Mesenchymal stem cell (in vitro differentiated cells and primary cell): ENCODE measurements at places on chromosomes 7 and 10.
A peak's percentile ranks its signal among the peaks of the same experiment; 100 is the strongest.

- no peak for DNase-seq
These were observed 30.5 kb downstream of the TACC2 start for GRCh38 chr10:122019414-122019975.

GRCh38 chr7:111232249-111233084, 141.5 kb downstream of the LRRN3 start:
- DNase-seq = peak; percentile 54

- peak; percentile 51 for DNase-seq
These were observed 6.2 kb upstream of the ZAN start for GRCh38 chr7:100726996-100727761.

DNA sequence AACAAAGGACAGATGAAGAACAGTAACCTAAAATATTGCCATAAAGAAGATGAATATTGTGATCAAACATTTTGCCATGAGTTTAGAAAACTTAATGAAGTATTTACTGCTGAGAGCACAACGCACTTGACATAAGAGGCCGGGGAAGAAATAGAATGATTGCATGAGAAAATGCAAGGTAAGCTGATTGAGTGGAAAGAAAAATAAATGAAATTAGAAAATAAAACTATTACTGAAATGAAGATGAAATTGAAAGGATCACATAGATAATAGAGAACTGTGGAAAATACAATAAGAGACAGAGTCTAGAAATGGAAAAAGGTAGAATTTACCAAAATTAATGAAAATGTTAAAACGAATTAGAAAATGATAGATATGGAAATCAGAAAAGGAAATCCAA, 10.1 kb downstream of the RAB18 start:
- no peak for DNase-seq

DNA sequence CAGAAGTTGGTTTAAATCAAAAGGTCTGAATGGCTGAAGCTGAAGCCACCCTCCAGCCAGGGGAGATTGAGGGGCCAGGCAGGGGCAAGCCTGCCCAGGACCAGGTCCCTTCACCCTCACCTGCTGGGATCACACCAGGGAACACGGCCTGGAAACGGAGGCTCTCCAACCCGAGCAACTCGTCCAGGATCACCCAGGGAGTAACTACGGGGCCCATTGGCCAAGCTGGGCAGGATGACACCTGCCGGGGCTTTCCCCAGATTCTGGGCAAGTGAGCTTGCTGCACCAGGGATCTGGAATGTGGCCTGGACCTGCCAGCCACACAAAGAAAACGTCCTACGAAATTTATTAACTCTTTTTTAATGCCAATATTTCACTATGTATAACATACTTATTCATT, 30.4 kb upstream of the PPP2R2D start:
- DNase-seq = no peak

- DNase-seq = no peak
These were observed 15.7 kb upstream of the NDUFA5 start for GRCh38 chr7:123573341-123573740.

DNA sequence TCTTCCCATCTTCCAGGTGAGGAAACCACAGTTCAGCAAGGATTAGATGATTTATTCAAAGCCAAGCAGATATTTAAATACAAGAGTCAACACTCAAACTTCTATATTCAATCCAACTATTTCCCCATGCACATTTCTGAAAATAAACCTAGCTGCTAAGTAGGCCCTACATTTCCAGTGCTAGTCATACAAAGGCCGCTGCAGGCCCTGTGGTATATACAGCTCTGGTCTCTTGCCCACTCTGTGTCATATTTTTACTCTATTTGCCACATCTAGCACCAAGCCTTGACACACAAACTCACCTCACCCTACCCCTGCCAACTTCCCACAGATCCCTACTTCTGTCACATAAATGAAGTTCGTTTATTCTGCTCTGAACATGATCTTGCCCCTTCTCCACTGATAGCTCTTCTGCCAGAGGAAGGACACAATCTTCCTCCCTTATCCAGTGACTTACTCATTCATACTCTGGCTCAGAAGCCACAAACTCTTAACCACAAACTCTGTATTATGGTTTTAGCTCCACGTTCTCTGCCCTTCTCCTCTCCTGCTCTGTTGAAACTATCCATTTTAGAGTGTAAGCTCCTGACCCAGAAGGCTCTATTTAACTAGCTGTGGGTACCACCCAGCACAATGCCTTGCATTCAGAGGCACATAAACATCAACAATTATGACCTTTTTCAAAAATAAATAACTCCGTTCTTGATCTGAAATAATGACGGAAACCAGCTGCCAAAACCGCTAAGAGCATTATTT, 180.7 kb downstream of the CPEB3 start:
- peak; percentile 71 for DNase-seq

- no peak for DNase-seq
These were observed 270.7 kb downstream of the BAMBI start for GRCh38 chr10:28948046-28948445.

DNA sequence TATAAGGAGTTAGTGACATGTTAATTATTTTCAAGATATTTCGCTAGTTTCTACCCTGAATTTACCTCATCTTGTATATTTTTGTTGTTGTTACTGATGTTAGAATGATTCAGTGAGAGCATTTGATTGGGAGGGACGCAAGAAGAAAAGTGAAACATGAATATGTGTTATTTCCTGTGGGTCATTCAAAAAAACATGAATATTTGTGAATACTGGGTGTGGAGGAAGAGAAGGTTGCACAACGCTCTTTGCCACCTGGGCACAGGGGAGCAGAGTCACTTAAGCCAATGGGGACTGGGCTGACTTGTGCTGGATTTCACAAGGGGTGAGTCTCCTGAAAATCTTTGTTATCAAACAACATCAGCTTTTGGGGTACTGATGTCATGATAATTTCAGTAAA, 39.5 kb downstream of the AGK start:
- no peak for DNase-seq

DNA sequence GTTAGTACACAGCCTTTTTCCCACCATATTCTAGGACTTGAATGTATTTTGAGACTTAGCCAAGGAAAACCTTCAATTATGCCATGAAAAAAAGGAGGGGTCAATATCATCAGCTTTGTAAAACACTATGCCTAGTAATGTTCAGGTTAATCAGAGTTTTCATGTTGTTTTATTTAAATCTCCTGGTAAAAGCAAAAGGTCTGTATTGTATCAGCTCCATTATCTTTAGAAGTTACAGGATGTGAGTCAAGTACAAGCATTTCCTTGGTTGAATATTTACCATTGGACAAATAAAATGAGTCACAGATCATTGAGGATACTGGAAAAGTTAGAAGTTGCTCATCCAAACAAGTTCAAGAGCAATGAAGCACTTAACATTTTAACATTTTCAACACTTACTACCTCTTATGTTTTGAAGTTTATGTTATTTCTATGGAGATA, 89.9 kb upstream of the CAPZA2 start:
- peak; percentile 86 for DNase-seq

- no peak for DNase-seq
These were observed 51.3 kb downstream of the IKZF1 start for GRCh38 chr7:50355817-50356178.

- DNase-seq = no peak
These were observed 48.8 kb upstream of the FOXP2 start for GRCh38 chr7:114365791-114366190.

- DNase-seq = no peak
These were observed 14.8 kb downstream of the ACBD5 start for GRCh38 chr10:27225642-27226257.

GRCh38 chr7:64890761-64891362, 12.2 kb upstream of the ZNF273 start:
- DNase-seq = no peak

- no peak for DNase-seq
These were observed 21.6 kb downstream of the NPC1L1 start for GRCh38 chr7:44519546-44519945.

GRCh38 chr10:56181607-56182006, 179.5 kb downstream of the ZWINT start:
- DNase-seq = no peak

DNA sequence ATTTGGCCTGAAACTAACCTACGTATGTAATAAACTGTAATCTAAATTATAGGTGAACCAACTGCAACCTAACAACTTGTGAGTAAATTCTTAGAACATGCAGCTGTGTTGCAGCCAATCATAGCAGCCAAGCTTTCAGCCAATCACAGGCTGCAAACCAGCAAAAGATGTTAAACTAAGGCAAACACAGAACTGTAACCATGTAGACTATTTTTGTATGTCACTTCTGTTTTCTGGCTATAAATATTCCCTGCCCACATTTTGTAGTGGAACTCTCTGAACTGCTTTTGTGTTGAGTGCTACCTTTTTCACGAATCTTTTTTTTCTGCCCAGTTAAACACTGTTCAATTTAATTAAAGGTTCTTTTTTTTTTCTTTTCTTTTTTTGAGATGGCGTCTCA, 28.2 kb upstream of the ZPBP start:
- DNase-seq = no peak

GRCh38 chr10:122827302-122827701, 18.4 kb downstream of the CUZD1 start:
- no peak for DNase-seq

DNA sequence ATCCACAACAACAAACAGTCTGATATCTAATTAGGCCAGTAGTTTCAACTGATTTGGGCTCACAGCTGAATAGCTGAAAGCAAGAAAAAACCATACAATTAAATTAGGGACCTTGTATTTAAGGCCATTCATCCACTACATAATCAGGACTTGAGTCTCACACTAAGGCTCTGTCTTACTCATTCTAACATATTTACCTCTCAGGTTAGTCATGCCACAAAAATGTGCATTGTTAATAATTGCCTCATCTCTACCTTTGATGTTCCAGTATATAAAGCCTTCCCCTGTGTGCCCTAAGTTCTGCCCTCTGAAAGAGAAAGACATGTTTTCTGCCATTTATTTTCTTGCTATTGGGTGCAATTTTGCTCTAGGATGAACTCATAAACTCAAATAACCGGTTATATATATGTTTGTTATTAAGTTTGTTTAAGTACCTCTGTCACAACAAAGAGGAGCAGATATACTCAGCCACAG, 5.3 kb upstream of the C1GALT1 start:
- peak; percentile 74 for DNase-seq

DNA sequence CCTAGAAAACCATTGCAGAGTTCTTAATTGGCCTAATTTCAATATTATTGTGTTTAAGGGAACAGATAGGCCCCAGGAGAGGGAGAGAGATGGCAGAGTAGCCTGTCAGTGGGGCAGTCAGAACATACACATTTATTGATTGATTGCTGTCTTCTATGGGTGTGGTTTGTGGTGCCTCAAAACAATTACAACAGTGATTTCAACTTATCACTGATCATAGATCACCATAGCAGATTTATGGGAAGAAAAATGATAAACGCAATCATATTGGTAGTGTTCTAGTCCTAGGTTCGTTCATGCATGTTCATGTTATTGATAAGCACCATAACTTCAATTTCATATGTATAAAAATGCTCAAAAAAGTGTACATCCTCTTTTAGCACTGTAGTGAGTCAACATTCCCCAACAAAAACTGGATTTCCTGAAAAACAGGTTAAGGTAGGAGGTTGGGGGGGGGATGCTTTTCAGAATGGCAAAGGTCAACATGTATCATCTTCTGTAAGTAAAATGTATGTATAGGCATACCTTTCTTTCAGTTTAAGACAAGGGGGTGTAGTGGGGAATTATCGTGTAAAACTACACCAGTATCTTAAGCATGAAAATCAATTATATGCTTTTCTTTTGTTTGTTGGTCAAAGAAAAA, 1.1 kb upstream of the TNKS2 start:
- no peak for DNase-seq

DNA sequence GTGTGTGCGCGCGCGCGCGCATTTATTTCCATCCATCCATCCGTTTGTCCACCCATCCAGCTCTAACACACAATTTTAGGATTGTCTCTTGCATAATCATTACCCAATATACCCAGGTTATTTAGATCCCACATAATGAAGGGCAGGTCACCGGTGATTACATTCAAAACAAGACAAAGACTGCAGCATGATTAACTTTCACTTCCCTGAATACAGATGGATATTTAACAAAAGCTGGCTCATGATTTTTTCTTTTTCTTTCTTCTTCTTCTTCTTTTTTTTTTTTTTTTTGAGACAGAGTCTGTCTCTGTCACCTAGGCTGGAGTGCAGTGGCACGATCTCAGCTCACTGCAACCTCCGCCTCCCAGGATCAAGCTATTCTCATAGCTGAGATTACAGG, 86.2 kb downstream of the SH3PXD2A start:
- DNase-seq = no peak

- peak; percentile 17 for DNase-seq
These were observed 7.8 kb downstream of the KCND2 start for GRCh38 chr7:120280743-120281142.

- no peak for DNase-seq
These were observed 352.8 kb upstream of the PODXL start for GRCh38 chr7:131909151-131909768.

GRCh38 chr7:135769005-135769802, 20.6 kb upstream of the FAM180A start:
- DNase-seq = no peak

GRCh38 chr7:150447966-150448788, 2.3 kb upstream of the GIMAP8 start:
- no peak for DNase-seq

GRCh38 chr10:98038288-98038687, 7.9 kb upstream of the CRTAC1 start:
- DNase-seq = no peak

- DNase-seq = no peak
These were observed 38.5 kb upstream of the STEAP4 start for GRCh38 chr7:88344956-88345832.

DNA sequence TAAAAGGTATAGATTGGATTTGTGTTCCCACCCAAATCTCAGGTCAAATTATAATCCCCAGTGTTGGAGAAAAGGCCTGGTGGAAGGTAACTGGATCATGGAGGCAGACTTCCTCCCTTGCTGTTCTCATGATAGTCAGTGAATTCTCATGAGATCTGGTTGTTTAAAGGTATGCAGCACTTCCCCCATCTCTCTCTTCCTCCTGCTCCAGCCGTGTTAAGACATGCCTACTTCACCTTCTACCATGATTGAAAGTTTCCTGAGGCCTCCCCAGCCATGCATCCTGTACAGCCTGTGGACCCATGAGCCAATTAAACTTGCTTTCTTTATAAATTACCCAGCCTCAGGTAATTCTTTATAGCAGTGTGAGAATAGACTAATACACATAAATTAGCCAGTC, 39.1 kb downstream of the HTR7 start:
- no peak for DNase-seq

GRCh38 chr7:3673524-3673923, 372.5 kb downstream of the SDK1 start:
- DNase-seq = no peak
